ENCODE measurements at places on chromosomes 2 and 18.

DNA sequence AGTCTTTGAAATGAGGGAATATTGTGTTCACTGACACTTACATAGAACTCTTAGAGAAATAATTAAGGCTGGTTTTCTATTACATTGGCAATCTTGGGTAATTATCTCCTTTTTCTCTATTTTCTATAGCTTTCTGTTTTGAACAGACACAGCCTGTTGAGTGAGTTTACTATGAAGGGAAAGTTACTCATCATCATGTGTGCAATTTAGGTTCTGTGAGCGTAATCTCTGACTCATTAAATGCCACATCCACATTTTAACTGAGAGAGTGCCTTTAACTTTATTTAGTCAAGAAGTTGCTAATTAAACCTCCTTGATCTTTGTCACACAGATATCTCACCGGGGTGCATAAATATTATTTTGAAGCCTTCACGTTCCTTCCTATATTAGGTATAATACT lies 174.0 kb upstream of the SLC8A1 start:
- no peak overlapping the region for H3K4me3 ChIP-seq
- no peak overlapping the region for H3K27ac ChIP-seq
- no peak for DNase-seq
- no peaks in the 10 kb centered on the region for H3K36me3 ChIP-seq
- no peaks in the 10 kb centered on the region for H3K27me3 ChIP-seq

GRCh38 chr2:220654322-220654721 lies 917.8 kb downstream of the EPHA4 start:
- no peak overlapping the region for H3K4me3 ChIP-seq
- H3K27ac ChIP-seq: no peak overlapping the region
- no peak for DNase-seq
- no peaks in the 10 kb centered on the region for H3K36me3 ChIP-seq

- peaks cover 6% of the 10 kb centered on the region for H3K27me3 ChIP-seq
- no peaks in the 10 kb centered on the region for H3K4me1 ChIP-seq
- DNase-seq: no peak
Measured at GRCh38 chr2:17935242-17935885, 56.9 kb downstream of the KCNS3 start.

GRCh38 chr2:120596191-120596811 lies 139.4 kb upstream of the GLI2 start:
- no peak overlapping the region for H3K27ac ChIP-seq
- no peak for DNase-seq
- H3K36me3 ChIP-seq: no peaks in the 10 kb centered on the region
- peaks cover 4% of the 10 kb centered on the region for H3K4me1 ChIP-seq
- H3K4me3 ChIP-seq: no peak overlapping the region
- H3K27me3 ChIP-seq: peaks cover 4% of the 10 kb centered on the region

DNA sequence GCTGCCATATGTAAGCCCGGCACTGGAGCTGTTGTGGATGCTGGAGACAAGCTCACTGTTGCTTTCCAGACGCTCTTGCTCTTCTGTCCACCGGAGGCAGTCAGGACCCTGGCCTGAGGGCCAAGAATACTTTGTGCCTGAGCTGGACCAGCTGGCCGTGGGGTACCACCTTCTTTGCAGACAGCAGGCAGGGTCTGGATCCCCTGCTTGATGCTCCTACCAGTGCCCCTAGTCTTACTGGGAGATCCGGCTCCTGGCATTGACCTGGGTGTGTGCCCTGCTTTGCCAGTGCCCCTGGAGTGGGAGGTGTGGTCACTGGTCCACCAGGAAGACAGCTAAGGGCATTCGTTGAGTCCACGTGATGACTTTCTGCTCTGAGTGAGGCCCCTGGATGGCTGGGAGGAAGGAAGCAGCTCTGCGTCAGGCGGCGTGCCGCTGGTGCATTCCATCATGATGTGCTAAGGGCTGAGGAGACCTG lies 59.3 kb downstream of the LRRFIP1 start:
- peaks cover 10% of the 10 kb centered on the region for H3K27me3 ChIP-seq
- H3K4me1 ChIP-seq: peaks cover 10% of the 10 kb centered on the region
- peaks cover 10% of the 10 kb centered on the region for H3K36me3 ChIP-seq
- no peak overlapping the region for H3K4me3 ChIP-seq
- no peak for DNase-seq

DNA sequence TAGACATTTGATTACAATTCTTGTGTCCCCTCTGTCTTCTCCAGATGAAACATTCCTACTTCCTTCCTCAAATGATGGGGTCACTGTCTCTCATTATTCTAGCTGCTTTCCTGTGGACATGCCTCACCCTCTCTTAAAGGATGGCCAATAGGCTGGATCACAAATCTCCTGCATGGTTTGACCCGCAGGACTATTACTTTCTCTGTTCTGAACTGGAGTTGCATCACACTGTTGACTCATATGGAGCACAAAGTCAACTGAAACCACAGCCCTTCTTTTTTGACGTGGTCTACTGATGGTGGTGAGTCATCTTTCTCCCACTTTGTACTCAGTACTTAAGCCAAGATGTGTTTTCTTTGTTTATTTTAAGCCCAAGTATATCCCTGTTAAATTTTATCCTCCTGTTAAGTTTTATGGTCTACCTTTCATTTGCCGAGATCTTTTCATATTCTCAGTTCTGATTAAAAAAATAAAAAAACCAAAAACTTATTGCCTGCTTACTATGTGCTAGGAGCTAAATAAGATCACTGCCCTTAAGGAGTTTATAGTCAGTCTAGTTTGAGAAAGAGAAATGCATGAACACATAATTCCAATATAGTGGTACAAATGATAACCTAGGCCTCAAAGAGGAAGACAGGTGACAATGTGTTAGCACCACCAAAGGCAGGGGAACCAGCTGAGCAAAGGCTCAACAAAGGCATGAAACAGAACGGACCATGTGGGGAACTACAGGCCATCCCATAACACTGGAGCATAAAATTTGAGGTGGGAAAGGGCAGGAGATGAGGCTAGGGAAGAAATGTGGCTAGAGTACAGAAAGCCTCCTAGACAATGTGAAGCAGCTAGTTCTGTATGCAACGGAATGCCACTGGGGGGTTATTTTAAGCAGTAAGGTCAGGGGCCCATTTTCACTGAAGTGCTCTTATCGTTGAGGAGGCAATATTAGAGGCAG lies 67.6 kb upstream of the ZFP36L2 start:
- H3K4me1 ChIP-seq: peaks cover 7% of the 10 kb centered on the region
- no peak for DNase-seq
- H3K36me3 ChIP-seq: peaks cover 21% of the 10 kb centered on the region
- no peaks in the 10 kb centered on the region for H3K27me3 ChIP-seq
- no peak overlapping the region for H3K4me3 ChIP-seq
- peak overlapping the region; percentile 49 for H3K27ac ChIP-seq

DNA sequence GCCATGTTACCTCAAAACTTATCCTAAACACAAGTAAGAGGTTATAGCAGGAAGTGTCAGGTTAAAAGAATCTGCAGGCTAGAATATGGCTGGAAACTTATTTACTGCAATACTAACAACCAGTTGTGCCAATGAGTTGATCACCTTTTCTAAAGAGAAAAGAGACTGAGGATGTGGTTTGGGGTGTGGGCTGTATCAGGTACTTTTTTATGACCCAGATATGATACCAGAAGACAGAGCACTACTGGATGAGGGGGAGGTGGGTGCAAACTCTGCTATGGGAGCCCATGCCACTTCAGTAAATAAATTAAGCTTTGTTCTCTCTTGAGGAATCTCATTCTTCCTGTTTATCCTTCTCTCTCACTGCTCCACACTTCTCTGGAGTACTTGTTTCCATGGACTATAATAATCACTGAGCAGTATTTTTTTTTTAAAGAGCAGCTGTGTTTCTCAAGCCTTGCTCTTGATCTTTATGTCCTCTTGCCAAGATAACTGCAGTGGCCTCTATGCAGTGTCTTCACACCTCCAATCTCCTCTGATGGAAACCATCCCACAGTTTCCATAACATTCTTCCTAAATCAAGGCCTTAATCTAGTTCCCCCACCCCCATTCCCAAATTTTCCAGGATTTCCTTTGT lies 51.2 kb upstream of the NOSTRIN start:
- H3K27me3 ChIP-seq: no peaks in the 10 kb centered on the region
- H3K4me3 ChIP-seq: no peak overlapping the region
- H3K27ac ChIP-seq: no peak overlapping the region
- no peak for DNase-seq

GRCh38 chr2:143954844-143955243 lies 565.1 kb downstream of the ZEB2 start:
- H3K27me3 ChIP-seq: no peaks in the 10 kb centered on the region
- peaks cover 5% of the 10 kb centered on the region for H3K36me3 ChIP-seq
- peaks cover 20% of the 10 kb centered on the region for H3K4me1 ChIP-seq
